ENCODE measurements at places on chromosomes 3 and 15.
A peak's percentile ranks its signal among the peaks of the same experiment; 100 is the strongest.

DNA sequence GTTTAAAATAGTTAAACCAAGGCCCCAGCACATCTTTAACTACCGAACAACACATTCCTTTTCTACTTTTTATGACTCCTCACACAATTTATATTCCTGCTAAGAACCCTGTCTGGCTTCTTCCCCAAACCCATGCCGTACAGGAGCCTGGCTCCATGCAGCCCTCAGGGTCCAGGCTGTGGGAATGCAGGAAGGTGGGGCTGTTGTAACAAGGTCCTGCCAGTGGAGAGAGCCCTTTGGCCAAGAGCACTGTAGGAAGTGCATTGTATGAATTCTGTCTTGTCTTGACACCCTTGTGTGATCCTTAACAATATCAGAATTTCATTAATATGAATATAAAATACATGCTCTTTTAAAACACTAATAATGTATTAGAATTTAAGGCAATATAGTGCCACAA is 563.8 kb downstream of the TBL1XR1 start:
- no peak for DNase-seq

DNA sequence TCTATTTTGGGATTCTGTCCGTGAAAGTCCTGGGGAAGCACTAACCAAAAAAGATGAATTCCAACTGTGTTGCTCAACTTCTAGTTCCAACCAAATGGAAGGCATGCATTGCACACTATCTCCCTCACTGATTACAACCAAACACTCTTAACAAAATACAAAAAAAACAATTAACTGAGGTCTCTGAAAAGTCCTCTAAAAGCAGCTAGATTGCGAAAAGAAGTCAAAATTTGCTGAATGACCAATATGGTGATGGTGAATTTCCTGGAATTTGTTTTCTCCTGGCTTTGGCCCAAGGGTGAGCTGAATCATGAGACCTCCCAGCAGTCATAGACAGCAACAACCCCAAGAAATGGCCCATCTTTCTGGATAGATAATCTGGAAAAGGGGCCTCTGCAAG is 28.3 kb downstream of the CYP19A1 start:
- DNase-seq = no peak

DNA sequence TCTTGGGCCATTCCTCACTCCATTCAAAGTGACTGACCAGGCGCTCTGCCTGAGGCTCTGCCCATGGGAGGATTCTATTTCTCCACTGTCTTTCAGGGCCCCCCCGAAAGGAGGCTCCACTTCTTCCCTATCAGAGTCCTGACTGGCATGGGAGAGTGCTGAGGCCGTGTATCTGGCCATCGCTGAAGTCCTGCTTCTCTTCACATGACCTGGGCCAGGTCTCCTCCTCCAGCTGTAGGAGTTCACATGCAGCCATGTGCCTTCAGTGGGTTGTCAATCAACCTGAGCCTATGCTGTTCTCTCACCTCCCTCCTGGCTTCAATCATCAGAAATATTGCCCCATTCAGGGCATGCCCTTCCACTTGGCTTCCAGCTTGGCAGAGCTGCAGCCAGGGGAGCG is 12.8 kb upstream of the APBA2 start:
- no peak for DNase-seq

DNA sequence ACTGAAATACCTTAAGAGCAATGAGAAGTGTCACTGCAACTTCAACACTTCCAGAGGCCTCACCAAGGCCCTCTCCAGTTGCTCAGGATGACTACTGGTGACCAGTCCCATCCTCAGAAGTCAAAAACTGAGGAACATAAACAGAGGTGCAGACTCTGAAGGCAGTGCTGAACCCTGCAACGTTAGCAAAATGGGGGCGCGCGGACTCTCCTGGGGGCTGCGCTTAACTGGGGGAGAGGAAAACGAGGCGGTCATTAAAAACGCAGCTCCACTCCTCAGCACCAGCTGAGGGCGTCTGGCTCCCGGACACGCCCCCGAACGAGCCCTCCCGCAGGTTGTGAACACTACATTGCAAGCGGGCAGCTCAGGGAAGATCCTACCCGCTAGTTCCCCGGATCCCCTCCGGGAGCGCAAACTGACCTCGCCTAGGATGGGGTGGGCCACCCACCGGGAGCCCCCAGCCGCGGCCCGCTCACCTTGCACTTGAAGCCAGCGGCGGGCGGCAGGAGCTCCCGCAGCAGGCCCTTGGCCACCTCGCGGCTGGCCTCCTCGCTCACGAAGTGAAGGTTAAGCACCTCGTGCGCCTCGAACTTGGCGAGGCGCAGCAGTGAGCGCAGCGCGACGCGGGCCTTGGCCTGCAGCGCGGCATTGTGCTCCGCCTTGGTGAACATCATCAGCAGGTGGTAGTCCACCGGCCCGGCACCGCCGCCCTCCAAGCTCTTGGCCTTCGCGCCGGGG is 711 bp downstream of the XXYLT1 start:
- DNase-seq = peak; percentile 21

DNA sequence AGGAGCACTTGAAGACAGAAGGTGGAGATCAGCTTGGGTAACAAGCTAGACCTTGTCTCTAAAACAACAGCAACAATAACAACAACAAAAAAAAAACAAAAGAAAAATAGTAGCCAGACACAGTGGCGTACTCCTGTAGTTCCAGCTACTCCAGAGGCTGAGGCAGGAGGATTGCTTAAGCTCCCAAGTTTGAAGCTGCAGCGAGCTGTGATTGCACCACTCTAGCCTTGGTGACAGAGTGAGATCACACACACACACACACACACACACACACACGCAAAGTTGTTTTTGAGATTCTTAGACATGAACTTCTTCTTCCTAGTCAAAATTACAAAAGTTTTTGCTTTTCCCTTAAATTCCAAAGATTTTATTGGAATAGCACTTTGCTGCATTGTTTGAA is 93.0 kb upstream of the IGSF10 start:
- no peak for DNase-seq

DNA sequence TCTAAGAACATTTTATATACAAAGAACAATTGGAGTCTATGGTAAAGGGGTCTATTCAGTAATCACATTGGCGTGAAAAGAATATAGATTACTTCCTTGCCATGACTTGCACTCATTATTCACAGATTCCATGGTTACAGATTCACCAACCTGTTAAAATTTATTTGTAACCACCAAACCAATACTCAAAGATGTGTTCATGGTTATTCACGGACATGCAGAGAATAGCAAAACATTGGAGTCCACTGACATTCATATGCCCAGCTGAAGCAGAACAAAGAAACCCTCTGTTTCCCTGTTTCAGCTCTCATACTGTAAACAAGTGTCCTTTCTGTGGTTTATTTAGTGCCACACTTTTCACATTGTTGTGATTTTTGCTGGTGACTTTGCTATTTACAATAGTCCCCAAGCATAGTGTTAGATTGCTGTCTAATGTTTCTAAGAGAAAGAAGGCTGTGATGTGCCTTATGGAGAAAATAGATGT is 185.8 kb upstream of the TTC14 start:
- no peak for DNase-seq

- no peak for DNase-seq
These were observed 48.2 kb upstream of the SLC41A3 start for GRCh38 chr3:126131881-126132750.

DNA sequence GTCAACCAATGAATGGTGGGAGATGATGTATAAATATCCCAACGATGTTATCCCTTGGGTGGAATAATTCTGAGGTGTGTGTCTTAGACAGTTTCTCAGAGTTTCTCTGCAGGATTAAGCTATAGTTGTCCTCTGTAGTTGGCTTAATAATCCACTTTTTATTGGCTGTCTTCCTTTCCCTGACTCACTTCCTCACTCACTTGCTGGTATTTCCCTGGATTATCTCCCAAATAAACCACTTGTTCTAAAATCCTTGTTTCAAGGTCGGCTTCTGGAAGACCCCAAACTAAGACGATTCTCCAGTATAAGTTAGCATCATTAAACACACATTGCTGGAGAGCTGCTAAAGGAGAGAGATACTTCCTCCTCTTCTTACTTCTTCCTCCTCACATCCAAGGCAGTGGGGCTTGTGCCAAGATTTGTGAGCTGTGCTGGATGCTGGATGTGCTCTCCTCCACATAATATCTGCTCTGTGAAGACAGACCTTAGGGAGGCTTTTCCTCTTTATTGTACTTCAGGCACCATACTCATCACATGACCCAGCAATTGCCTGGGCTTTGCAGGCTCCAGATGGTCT is 22.5 kb upstream of the ROPN1 start:
- DNase-seq = no peak

- no peak for DNase-seq
These were observed 44.5 kb downstream of the DUT start for GRCh38 chr15:48375767-48376166.

DNA sequence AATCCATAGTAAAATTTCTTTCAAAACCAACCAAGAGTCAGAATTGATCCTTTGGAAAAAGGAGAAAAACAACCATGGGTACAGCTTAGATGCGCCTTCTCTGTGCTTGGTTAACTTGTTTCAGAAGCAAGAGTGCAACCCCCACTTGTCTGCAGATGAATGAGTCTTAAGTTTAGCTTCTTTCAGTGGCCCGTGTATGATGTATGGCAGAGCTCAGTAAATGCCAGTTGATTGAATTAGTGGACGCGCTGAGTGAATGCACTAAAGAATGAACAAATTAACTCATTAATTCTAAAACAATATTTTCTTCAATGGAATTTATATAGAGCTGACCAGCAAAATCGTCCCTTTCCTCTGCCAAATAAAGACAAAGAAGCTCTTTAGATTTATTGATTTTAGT is 67.0 kb upstream of the ARHGEF3 start:
- no peak for DNase-seq

DNA sequence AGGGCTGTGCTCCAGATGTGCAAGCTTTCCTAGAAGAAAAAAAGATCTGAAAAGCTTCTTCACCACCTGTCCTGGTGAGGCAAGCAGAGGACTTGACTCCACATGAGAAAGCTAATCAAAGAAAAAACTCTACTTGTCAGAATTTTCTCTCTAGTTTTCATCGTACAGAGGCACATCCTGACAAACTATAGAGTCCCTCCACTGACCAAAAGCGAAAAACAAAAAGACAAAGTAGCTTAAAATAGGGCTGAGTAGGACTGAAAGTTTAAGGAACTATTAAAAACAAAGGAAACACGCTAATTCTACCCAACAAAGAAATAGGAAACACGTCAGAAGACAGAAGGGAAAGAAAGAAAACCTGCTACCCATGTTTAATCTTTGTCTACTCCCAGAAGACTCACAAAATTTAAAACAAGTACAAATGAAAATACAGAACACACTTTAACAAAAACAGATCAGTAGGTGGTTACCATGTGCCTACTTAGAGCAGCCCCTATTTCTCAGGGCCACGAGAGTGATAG is 26.5 kb downstream of the NANOGP8 start:
- no peak for DNase-seq

- no peak for DNase-seq
These were observed 32.4 kb downstream of the TRIM71 start for GRCh38 chr3:32850226-32850625.

- DNase-seq = no peak
These were observed 27.4 kb downstream of the TMOD3 start for GRCh38 chr15:51856714-51857380.

DNA sequence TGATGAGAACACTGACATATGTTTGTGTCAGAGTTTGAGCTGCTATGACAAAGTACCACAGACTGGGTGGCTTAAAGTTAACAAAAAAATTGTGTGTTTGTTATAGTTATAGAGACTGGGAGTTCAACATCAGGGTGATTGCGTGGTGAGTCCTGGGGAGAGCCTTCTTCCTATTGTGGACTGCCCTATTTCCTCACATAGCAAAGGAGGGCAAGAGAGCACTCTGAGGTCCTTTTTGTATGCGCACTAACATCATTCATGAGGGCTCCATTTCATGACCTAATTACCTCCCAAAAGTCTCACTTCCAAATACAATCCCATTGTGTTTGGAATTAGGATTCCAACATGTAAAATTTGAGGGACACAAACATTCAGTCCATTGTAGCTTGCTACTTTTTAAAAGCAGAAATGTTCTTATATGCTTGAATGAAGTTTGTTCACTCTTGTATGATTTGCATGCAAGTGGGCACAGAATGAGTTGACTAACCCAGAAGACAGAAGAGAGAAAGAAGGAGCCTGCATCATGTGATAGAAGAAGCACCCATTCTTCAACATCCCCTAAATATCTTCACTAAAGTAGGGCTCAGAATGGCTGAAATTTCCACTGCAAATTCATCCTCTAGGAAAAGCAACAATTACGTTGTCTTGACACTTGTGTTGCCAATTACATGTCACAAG is 18.9 kb upstream of the ALCAM start:
- no peak for DNase-seq

DNA sequence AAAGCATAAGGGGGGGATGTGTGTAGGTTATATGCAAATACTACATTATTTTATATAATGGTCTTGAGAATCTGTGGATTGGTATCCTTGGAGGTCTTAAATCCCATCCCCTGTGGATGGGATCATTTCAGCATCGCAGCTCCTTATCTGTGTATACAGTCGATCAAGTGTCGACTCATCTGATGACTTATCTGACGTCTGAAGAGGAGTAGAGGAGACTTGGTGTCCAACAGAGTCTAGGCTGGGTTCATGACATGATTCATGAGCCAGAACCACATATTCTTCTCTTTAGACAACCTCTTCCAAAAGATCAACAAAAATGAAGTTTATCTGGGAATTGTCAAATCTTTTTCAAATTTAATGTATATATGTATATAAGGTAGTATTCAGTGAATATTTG is 220.7 kb downstream of the NR2F2 start:
- DNase-seq = no peak

DNA sequence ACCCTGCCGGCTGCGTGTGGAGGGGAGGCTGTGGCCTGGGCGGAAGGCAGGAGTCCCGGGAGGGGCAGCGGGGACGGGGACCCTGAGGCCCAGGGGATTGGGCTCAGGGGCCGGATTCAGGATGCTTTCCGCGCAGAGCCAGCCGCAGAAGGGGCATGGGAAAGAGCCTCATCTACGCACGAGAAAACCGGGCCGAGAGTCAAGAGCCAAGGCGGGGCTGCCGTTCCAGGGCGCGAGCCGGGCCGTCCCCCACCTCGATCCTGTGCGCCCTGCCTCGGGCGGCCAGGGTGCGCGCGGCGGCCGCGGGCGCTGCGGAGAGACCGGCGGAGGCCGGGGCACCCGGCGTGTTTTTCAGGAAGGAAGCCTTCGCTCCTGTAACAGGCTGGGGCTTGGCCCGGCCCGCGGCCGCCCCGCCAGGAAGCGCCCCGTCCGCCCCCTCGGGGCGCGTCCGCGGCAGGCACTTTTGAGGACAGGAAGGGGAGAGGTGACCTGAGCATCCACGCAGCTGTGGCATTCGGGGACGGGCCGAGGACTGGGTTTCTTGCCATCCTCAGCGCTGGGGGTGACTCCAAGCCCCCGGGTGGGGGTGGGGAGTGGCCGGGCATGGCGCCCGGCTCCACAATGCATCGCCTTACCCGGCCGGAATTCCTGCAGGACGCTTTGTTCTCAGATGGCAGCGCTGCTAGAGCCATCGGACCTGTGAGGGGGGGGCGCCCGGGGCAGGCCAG is 62.3 kb upstream of the GATA2 start:
- DNase-seq = no peak

GRCh38 chr15:92205255-92205739 is 188.4 kb upstream of the ST8SIA2 start:
- DNase-seq = no peak

- no peak for DNase-seq
These were observed 67.1 kb downstream of the FEM1B start for GRCh38 chr15:68344600-68344999.

Measured in activated CD4-positive, alpha-beta T cell treated with anti-CD3 and anti-CD28 coated beads for 1 hour (primary cell).